ENCODE measurements at places on chromosomes 1 and 21.

GRCh38 chr1:44531785-44532566 is 126.9 kb downstream of the RNF220 start:
- DNase-seq = no peak

DNA sequence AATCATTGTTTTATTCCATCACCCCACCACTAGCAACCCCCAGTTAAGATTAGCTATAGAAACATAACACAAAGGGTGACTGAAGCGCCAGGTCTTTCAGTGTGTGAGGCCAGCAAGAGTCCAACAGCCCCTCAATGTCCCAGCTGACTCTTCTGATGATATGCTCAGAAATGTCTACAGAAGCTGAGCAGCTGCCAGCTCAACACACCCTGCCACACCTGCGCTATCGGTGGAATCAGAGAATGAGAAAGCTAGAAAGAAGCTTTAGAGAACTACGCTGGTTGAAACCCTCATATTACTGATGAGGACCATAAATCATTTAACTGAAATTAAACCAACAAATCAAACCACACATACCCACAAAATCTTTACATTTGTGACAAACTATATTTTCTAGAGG is 116.2 kb downstream of the SLC45A1 start:
- DNase-seq = no peak

- no peak for DNase-seq
These were observed 185.4 kb downstream of the LMO4 start for GRCh38 chr1:87513966-87514660.

DNA sequence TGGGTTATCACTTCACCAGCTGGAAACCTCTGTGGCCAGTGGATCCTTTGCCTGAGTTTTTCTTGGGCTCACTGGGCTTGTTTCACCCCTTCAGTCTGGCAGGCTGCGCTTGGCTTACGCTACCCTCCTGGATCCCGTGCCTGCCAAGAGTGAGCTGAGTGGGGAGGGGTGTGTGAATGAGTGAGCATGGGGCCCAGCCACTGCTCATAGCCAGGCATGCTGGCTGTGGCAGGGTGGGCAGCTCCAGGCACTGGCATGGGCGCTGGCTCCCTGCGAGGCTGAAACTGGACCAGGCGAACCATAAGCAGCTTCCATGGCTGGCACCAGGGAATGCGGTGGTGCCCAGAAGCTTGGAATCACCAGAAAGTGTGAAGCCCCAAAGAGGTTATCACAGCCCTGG is 19.8 kb upstream of the GBP3 start:
- no peak for DNase-seq

- no peak for DNase-seq
These were observed 288.2 kb upstream of the VAMP3 start for GRCh38 chr1:7482772-7483495.

GRCh38 chr1:168499688-168500049 is 44.1 kb downstream of the XCL2 start:
- no peak for DNase-seq

GRCh38 chr1:154951901-154952657 is 3.8 kb downstream of the PBXIP1 start:
- DNase-seq = no peak

DNA sequence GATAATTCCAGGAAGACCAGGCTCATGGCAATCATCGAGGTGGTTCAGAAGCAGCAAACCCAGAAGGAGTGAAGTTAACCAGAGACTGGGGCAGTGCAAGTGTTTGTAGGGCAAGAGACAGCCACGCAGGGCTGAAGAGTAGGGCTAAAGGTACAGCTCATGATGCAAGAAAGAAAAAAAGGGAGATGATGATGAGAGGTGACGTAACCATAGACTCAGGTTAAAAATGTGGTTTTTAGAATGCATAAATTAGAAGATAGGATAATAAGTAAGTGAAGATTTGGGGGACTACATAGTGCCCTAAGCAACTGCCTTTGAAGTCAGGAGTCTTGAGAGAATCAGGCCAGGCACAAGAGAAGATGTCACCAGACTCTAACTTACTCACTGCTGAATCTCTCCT is 333 bp downstream of the LCE7A start:
- DNase-seq = no peak

DNA sequence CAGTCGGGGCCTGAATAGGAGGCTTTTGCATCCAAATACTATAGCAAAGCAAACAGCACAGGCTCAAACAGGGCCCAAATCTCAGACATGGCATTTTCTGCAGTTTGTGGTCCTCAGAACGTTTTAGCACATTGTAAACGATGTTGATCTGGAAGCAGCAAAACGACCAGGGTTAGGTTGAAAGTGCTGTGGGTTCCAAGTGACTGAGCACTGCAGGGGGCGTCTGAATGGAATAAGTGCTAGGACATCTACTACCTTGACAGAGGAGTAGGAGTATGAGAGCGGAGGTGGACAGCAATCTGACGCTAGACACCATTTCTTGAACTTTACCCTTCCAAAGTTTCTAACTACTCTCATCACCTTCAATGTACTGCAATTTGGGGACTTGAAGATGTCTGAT is 214.9 kb downstream of the BARHL2 start:
- peak; percentile 68 for DNase-seq

- peak; percentile 94 for DNase-seq
These were observed 1.6 kb upstream of the DNMT3L start for GRCh38 chr21:44263221-44263760.

DNA sequence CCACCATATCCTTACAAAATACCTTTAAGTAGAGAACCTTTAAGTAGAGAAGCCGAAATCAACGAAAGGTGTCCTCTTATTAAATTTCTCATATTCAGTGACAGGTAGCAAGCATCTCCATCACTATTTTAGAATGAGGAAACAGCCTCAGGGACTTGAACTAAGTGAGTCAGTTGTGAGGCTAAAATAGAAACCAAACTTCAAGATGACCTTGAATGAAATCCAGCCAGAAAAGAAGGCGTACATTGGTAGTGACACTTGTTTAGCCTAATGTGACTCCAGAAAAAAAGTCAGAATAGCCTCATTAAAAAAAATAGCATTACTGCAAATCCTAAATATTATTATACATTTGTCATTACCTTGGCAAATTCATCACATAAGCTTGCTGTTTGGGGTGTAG is 20.1 kb downstream of the RGS8 start:
- DNase-seq = no peak

GRCh38 chr1:212982430-212983152 is 32.2 kb downstream of the VASH2 start:
- peak; percentile 29 for DNase-seq

DNA sequence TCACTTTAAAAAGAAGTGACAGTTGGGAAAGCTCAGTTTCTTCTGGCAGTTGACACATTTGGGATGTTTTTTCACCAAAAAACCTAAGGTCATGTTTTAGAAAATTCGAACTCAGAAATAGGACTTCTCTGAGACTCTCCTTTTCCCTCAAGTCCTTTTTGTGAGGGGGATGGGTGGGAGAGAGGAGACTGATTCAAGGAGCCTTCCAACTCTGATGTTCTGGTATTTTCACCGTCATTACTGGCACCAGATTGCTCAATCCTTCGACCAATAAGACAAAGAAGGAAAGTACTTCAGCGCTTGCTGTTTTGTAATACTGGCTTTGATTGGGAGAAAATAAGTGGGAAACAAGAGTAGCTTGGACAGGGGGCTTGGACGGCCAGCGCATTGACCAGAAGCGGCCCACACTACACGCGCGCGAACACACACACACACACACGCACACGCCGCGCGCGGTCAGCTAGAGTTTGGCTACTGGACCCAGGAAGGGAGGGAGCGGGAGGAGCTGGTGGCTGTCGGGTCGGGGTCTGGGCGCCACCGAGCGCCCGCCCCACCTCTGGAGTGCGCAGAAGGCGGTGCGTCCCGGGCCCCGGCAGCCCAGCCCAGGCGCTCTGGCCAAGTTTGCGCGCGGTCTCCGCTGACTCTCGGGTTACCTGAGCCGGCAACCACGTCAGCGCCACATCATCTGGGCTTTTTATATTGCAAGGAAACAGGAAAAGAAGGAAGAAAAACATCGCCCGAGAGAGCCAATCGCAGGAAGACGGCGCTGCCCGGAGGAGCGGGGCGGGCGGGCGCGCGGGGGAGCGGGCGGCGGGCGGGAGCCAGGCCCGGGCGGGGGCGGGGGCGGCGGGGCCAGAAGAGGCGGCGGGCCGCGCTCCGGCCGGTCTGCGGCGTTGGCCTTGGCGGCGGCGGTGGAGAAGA is at the start of gene KCNK1:
TSS of gene KCNK1 (plus strand) at position 855 of the 921 bp plus-strand sequence. CDS start at position 921, 66 bp downstream.
- peak; percentile 94 for DNase-seq

- DNase-seq = peak; percentile 63
These were observed 41.6 kb upstream of the AGL start for GRCh38 chr1:99808391-99809115.

DNA sequence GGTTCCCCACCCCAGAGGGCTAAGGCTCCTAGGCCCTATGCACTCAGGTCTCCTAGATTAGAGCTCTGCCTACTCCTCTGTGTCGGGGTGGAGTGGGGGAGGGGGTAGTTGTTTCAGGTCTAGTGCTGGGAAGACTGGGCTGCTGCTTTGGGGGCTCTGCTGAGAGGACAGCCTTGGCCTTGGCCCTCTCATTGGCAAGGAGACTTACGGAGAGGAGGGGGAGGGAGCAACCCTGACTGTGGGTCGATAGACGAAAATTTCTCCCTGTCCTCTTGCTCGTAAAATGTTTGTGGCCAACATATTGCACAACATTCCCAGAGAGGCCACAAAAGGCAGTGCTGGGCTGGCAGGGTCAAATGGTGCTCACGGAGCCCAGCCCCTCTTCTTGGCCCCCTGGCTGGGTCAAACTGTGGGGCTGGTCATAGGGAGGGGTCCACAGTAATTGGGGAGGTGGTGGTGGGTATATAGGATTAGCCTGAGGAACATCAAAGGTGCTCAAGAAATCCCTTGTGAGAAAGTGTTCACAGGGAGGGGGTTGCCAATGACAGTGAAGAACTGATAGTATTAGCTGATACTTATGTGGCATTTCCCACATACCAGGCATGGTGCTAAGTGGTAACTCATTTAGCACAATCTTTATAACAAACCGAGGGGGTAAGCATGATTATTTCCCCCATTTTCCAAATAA is 8.5 kb upstream of the DMBX1 start:
- DNase-seq = peak; percentile 59

DNA sequence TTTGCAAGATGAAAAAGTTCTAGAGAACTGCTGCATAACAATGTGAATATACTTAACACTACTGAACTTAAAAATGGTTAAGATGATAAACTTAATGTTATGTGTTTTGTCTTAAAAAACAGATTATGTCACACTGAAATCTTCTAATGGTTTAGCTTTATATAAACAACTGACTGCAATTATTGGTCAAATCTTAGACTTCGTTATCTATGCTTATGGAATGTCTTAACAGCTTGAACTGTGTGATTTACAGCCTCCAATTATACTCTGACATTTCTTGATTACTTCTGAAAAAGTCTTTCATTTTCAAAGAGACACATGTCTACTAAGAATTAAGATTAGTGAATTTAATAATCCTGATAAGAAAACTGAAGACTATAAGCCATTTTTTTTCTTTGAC is 71.1 kb downstream of the ZSWIM5 start:
- no peak for DNase-seq

- DNase-seq = no peak
These were observed 11.3 kb downstream of the MRAP start for GRCh38 chr21:32309906-32310460.

DNA sequence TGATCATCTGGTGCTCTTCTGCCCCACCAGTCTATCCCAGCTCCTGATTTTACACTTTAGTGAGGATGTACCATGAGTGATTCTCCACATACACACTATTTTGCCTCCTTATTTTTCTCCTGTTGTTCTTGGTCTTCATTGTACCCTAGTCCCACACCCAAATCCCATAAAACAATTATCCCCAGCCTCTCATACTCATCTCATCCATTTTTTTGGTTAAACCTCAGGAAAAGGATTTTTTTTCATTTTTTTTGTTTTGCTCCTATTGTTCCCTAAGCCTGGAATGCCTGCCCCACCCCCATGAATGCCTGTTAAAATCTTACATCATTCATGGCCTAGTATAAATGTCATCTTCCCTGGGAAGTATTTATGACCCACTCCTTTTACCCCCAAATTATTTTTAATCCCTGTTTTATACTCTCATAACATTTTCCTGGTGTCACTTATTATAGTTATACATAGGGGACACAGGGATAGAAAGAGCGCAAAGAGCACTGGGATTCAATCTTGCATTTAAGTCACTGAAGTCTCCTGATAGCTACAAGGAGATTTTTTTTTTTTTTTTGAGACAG is 4.9 kb upstream of the LINGO4 start:
- DNase-seq = no peak

- peak; percentile 92 for DNase-seq
These were observed 62.8 kb upstream of the LAX1 start for GRCh38 chr1:203702130-203702577.

DNA sequence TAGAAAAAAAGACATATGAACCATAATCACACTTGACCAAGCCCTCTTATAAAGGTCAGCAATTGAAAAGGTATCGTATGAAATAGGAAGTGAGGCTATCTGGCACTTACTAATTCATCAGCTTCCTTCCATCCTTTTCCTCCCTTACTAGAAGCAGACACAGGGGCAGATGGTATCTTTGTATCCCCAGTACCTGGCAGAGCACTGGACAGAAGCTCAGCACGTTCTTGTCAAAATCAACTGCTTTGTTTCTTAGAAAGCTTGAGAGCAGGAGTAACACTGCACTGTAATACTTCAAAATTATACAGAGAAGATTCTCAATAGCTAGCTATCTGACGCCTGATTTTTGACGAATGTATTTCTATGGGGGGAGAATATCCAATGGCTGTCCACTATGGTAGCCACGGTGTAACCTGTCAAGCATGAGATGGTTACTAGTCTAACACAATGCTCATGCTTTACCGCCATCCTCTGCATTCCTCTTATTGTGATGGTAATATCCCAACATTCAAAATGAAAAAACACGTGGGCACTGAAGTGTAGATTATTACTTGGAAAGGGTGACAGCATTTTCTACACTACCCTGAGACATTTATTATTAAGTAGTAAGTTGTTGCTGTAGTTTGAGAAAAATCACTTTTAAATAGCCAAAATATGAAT is 175.6 kb downstream of the SIPA1L2 start:
- DNase-seq = peak; percentile 34

DNA sequence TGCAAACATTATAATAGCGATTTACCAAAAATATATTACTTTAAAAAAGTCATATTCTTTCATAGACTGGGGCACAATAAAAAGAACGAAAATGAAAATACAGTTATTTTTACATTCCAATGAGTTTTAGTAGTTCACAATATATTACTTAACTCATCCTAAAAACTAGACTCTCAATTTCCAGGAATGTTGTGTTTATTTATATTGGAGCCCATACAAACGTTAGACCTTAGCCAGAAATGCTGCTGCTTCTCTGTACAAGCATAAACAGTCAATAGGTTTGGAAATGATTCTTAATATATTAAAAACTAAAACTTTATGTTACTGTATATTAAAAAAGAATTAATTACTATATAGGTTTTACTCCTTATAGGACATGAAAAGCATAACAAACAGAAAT is 302.3 kb downstream of the BRINP3 start:
- DNase-seq = no peak

DNA sequence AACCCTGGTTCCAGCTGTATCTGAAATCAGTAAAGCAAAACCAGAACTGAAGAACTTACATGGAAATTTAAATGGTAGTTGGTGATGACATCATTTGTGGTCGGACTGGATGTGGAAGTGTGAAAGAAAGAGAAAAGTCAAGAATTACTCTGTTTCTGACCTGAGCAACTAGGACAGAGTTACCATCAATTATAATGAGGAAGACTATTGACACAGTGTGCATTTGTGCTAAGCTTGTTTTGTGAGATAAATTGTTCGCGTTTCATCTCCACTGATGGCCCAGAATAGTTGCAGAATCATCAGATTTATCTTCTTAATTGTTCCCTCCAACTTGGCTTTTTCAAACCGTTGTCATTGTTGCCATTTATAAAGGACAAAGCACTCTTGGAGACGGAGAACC is 410.6 kb upstream of the DEPDC1 start:
- no peak for DNase-seq

Data from endodermal cell (in vitro differentiated cells).